ENCODE measurements at places on chromosomes 2 and 18. TPM values are rescaled to one million over a fixed set of nuclear protein-coding genes. Genes with fewer than 3 reads are reported as not detected.

The ANKRD62 gene
- total RNA-seq: not detected

The ITGA4 gene
- total RNA-seq: 1.8 TPM

The ST3GAL5 gene
- 28.6 TPM for total RNA-seq

The LYG1 gene
- total RNA-seq: 2.2 TPM

The EGR4 gene
- total RNA-seq: 0.36 TPM

DNA sequence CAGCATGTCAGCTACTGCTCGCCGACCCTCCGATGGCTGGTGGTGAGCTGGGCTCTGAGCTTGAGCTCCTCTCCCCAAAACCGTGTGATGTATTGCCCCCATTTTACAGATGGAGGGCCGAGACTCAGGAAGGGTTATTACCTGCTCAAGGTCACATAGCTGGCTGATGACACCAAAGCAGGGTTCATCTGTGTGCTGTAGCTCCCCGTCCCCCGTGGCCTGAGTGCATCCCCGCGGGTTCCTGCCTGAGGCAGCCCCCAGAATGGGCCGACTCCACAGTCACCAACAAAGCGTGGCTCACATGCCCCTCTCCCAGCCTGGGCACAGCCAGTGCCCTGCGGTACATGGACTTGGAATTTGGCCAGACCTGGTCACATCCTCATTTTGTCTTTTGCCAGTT is 198.6 kb downstream of the TFCP2L1 start:
- no peak overlapping the region for H3K27ac ChIP-seq
- H3K36me3 ChIP-seq: no peaks in the 10 kb centered on the region
- no peak overlapping the region for H3K4me3 ChIP-seq
- H3K27me3 ChIP-seq: peaks cover 17% of the 10 kb centered on the region

DNA sequence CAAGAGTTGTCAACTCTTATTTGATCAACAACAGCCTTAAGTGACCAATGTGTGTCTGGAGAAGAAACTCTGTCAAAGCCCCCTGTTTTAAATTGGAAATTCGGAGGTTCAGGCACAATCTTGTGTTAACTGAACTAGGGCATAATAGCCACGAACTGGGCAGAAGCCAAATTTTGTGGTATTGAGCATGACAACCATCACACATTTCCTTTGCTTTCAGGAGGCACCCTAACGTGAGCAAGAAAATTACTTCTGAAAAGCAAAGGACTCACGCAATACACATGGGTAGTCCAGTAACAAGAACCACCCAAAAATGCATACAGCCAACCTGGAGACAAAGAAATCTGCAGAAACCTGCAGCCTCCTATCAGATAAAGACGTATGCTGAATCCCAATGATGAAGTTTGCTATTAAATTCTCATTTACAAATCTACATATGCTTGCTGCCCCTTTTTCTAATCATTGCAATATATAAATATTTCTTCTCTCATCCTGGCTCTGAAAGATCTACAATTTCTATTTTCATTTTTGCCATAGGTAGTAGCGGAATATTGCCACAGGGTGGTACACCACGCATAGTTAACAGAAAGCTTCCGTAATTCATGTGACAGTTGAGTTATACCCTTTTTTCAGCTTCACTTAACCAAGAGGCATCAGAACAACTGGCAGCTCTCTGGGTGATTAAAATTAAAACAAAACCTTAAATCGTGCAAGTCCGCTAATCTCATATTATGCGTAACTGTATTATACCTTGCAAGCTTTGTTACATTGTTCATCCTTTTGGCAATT is 495.8 kb downstream of the NRXN1 start:
- no peak overlapping the region for H3K4me3 ChIP-seq
- H3K36me3 ChIP-seq: no peaks in the 10 kb centered on the region
- no peak for DNase-seq
- peaks cover 16% of the 10 kb centered on the region for H3K4me1 ChIP-seq

DNA sequence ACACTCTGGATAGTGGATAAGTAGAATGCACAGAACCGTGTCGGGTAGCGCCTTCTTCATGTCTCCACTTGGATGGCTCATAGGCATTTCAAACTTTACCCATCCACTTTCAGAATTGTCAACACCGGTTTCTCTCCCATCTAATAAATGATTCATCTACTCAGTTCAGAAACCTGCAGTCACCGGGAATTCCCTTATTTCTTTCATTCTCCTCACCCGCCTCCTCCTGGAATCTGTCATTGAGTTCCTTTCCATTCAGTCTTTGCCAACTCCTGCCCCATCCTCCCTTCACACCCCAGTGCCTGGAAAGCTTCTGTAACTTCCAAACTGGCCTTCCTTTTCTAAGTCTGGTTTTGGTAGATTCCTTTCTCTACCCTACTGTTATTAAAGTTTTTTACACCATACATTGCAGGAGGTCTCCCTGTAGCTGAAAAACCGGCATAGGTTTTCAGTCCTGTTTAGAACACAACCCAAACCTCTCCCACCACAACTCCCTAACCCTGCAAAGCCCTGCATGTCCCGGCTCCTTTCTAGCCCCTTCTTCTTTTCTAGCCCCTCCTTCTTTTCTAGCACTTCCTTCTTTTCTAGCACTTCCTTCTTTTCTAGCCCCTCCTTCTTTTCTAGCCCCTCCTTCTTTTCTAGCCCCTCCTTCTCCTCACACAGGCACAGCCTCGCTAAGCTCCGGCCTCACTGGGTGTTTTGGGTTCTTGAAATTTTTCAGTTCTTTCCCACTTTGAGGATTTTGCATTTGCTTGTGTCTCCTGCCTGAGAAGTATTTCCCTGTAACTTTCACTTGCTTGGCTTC is 133.9 kb upstream of the KLHL14 start:
- DNase-seq: no peak
- H3K4me1 ChIP-seq: no peaks in the 10 kb centered on the region
- peaks cover 19% of the 10 kb centered on the region for H3K27me3 ChIP-seq
- H3K36me3 ChIP-seq: no peaks in the 10 kb centered on the region

- peaks cover 3% of the 10 kb centered on the region for H3K4me1 ChIP-seq
- H3K36me3 ChIP-seq: peaks cover 7% of the 10 kb centered on the region
- no peak overlapping the region for H3K27ac ChIP-seq
Observed at GRCh38 chr2:33321236-33321771, 155.1 kb upstream of the RASGRP3 start.

- H3K27ac ChIP-seq: no peak within 1 kb of the TSS
- H3K36me3 ChIP-seq: no peaks in the 10 kb centered on the region
Observed at GRCh38 chr2:96138179-96139145, at the start of gene ASTL. Gene ASTL (minus strand): TSS chr2:96138502. CDS start chr2:96138436, 66 bp downstream.

Measured in mesothelial cell of epicardium (in vitro differentiated cells).